Cortex of kidney (tissue), 1 donor: ENCODE measurements at places on chromosomes 4 and X.

- DNase-seq, result no peak
Observed at GRCh38 chr4:123363729-123364128, 32.9 kb upstream of the SPRY1 start.

DNA sequence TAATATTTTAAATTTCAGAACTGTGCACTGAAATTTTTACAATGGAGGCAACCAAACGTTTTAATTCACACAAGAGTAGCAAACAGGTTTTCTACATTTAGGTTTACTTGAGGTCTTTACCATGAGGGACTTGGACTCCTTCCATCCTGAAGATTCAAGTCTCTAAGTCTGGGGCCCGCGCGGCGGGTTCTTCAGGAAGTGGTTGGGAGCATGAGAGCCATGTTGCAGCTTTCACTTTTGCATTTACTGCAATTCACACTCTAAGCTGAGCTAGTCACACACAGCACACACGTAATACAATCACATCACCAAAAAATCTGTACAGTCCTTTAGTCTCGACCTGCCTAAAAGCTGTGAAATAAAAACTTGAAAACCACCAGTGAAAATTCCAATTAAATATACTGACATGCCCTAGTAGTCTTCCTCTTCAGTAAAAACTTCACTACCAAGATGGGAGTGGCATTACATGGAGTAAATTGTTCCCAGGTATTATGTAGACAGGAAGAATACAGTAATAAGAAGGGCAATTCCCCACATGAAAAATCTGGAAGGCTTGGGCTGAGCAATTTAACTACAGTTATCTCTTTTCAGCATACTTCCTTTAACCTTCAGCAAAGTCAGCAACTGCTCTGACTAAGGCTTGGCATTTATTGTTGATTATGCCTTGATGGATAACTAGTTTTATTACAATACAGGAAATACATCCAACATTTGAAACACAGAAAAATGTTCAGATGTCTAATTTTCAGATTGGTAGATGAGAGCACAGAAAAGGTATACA lies 571.1 kb upstream of the DIPK2B start:
- no peak for DNase-seq

- DNase-seq, result no peak
Observed at GRCh38 chr4:166662266-166662843, 571.9 kb downstream of the SPOCK3 start.

- no peak for DNase-seq
Observed at GRCh38 chr4:79472693-79473438, 64.8 kb upstream of the GK2 start.

GRCh38 chr4:107278791-107279483 lies 242.8 kb upstream of the DKK2 start:
- no peak for DNase-seq

DNA sequence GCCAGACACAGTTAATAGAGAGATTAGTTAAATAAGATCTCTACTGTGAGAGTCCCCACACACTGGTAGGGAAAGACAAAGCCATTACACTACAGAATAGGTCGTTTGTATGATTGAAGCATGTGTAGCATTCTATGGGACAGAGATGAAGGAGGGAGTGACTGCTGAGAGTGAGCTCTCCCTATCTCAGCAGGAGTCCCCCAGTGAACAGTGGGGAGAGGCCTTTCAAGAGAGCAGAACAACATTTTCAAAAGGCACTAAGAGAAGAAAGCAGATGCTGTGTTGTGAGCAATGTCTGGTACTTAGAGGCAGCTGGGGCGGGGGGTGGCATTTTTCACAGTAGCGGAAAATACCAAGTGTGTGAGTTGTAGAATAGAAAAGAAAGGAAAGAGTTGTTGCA lies 413.6 kb downstream of the AFF2 start:
- no peak for DNase-seq

GRCh38 chrX:650811-651210 lies 20.2 kb downstream of the SHOX start:
- DNase-seq, result no peak

GRCh38 chr4:955931-956381 lies 17.4 kb downstream of the DGKQ start:
- DNase-seq, result no peak

DNA sequence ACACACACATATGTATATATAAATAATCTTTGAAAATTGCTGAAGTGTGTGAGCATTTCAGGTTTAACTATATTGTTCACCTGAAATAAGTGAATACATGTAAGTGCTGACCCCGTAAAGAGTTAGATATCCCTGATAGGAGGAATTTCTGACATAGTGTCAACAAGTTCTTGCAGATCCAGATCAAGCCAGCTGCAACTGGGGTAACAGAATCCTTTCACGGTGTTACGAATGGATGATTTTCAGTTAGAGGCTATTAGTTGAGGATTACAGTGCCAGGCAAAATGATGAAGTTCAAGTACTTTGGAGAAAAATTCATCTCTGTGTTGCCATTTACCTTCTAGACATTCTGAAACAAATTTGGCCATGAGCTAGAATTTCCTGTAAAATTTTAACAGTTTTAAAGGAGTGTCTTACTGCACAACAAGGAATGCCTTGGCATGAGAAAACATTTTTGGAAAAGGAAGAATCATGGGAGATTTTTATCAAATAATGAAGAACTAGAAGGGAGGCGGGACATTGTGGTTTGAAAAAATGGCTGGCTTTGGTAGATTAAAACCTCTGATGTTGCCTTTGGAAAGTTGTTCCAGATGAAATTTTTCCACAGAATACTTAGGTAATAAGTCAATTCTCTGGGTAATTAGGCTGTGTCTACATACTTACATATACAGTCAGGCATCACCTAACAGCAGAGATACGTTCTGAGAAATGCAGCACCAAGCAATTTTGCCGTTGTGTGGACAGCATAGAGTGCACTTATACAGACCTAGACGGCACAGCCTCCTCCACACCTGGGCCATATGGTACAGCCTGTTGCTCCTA lies 84.4 kb upstream of the FAT1 start:
- no peak for DNase-seq

DNA sequence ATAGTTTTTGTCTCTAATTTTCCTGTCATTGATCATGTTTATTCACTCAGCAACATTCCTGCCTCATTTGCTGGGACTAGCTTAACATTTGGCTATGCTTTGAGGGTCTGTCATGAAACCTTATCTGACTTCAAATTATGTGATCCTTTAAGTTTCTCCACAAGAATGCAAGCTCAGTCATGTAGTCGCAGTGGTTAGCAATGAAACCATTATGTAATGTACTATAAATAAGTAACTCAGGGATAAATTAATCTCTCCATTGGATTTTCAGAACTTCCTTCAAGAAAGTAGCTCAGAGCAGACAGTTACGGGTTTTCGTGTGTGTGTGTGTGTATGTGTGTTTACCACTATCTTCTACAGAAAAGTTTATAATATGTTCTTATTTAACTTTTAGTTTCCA lies 993.6 kb downstream of the ADGRL3 start:
- no peak for DNase-seq

DNA sequence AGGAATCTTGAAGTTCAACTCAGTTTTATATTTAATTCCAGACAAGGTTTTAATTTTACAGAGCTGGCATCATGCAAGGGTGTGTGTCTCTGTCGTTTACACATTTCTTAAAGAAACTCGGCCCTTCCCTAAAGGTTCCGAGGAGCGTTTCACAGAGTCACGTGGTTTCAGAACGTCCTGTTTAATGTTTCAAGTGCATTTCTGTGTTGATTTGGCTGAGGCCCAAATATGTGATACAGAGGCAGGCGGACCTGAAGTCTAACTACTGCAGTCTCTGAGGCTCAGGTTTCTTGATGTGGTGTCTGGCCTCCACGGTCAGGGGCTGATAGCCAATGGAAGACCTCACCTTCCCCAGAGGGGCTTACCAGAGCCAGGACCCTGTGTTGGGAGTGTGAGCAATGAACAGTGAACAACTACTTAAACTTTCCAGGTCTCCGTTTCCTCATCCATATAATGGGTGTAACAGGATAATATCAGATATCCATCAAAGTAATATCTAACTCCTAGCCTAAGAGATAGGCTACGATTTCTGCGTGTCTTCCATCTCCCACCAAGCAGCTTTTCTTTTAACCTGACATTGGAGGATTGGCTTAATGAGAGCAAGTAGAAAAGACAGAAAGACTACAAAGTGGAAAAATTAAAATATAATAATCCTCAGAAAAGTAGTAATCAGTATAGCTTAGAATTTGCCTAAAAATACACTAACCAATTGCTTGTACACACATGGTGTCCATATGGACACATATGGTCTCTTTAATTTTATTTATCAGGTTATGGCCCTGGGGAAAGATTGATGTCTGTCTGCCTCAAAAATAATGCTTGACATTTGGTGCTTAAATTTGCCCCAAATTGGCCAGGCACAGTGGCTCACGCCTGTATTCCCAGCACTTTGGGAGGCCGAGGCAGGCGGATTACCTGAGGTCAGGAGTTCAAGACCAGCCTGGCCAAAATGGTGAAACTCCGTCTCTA lies 50.0 kb upstream of the TRIM2 start:
- DNase-seq, result no peak

DNA sequence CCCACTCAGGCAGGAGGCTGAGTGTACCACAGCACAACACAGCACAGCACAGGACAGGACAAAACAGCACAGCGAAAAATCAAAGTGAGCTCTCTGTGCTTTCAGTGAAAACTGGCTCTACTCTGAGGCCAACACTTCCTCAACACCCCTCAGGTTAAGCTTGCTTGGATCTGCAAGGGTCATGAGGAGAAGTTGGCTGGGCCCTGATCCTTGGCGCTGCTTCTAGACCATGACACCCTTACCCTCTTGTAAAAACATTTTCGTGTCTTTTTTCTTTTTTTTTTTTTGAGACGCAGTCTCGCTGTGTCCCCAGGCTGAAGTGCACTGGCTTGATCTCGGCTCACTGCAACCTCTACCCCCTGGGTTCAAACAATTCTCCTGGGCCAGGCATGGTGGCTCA lies 25.3 kb downstream of the USP46 start:
- no peak for DNase-seq

GRCh38 chr4:120053911-120054310 lies 12.7 kb downstream of the MAD2L1 start:
- DNase-seq, result no peak

DNA sequence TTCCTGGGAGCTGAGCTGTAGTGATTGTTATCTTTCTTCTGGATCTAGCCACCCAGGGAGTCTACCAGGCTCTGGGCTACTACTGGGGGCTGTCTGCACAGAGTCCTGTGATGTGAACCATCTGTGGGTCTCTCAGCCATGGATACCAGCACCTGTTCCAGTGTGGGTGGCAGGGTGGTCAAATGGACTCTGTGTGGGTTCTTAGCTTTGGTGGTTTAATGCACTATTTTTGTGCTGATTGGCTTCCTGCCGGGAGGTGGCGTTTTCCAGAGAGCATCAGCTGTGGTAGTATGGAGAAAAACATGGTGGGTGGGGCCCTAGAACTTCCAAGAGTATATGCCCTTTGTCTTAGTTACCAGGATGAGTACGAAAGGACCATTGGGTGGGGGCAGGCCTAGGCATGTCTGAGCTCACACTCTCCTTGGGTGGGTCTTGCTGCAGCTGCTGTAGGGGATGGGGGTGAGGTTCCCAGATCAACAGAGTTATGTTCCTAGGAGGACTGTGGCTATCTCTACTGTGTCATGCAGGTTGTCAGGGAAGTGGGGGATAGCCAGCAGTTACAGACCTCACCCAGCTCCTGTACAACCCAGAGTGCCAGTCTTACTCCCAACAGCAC lies 264.8 kb upstream of the LDB2 start:
- no peak for DNase-seq

DNA sequence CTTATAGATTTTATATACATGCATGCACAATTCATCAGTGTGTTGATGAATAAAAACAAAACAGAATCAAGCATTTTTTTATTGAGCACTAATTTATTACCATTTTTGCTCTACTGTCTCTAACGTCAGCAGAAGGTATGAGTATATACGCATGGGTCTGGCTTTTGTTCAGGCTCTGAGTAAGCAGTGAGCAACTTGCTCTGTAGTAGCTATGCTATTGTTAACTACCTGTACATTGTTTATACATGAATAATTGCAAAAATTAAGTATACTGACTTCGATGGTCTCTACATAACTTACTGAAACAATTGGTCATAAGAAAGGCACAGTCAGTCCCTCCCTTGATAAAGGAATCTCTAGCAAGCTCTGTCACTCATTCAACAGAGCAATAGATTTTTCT lies 122.9 kb downstream of the RS1 start:
- DNase-seq, result no peak

- DNase-seq, result no peak
Observed at GRCh38 chr4:5545271-5545670, 163.1 kb downstream of the EVC2 start.

GRCh38 chr4:74230902-74231499 lies 73.1 kb downstream of the MTHFD2L start:
- DNase-seq, result no peak

DNA sequence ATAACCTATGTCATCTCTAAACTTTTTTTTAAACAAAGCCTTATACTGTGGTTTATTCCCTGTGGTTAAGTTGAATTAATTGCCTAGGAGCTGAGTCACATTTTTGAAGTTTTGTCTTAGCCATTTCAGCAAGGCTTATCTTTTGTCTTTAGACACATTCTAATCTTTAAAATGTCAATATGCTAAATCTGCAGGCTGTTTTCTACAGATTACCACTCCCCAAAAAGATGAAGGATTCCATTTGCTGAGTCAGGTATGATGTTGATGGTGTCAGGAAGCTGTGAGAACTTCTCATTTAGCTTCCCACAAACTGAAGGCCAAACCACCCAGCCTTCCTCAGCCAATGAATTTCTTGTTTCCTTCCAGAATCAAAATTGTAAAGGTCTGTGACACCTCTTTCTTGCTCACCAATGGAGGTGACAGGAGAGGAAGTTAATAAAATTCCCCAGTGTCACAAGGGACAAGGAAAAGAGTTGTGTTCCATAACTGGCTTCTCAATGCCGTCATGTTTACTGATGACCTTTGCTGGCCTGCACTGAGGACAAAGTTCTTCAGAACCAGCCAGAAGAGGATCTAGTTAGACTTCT lies 3.7 kb upstream of the CXCL6 start:
- DNase-seq, result no peak

DNA sequence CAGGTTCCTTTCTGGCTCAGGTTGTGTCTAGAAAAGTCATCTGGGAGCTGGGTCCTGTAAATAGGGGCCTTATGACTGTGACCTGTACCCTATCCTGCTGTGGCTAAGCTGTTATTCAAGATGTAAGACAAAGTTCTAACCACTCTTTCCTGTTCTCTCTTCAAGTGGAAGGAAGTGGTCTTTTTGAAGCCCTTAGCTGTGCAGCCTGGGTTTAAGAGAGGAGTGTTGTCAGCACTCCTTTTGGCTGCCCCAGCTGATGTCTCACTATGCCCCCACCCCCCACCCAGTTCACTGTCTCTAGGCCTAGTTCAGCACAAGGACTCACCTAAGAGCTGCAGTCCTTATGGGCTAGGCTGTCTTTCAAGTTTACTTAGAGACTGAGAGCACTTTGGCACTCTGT lies 1069.5 kb downstream of the FAM133A start:
- DNase-seq, result no peak

GRCh38 chr4:37367901-37368300 lies 123.4 kb downstream of the NWD2 start:
- DNase-seq, result no peak

- DNase-seq, result no peak
Observed at GRCh38 chr4:75924309-75924827, 16.4 kb downstream of the NAAA start.
